ENCODE measurements at places on chromosomes 12 and 14.

DNA sequence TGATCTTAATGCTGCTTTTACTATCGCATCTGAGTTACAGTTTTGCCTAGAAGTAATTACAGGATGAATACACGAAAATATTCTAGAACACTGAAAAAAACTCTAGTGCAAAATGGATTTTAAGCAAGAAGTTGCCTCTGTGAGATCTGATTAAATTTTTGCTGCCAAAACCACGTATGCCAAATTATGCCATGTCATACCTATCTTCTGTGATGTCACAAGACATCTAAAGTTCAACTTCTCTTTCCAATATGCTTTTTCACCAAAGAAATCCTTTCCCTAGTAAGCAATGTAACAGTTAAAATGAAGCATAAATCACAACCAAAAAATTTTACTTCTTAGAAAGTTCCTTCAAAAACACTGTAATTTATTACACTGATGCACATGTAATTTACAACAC, 39.6 kb downstream of the HECTD4 start:
- DNase-seq, result no peak

DNA sequence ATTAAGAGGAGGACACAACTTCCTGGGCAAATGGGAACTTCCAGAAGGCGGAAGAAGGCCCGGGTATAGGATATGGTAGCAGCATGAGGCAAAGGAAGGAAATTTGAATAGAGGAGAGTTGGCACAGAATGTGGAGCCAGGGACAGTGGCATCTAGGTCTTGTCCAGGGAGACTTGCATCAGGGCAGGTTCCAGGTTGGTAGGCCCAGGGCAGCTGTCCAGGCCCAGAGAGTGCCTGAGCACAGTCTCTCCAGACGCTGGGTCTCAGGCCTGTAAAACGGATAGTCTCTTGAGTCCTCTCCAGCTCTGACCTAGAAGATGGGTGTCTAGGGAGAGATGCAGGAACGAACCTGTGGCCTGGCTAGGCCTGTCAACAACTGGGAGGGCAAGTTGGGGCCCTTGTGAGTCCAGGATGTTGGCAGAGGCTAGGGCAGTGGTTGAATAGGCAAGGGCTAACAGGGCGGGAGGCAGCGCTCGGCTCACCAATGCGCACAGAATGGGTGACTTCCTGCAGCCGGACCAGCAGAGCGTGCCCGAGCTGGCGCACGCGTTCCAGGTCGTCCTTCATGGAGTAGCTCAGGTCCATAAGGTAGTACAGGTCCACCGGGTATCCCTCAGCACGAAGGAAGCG, 9.9 kb downstream of the ITGB7 start:
- no peak for DNase-seq

- DNase-seq, result no peak
Observed at GRCh38 chr14:104467641-104468040, 111.9 kb upstream of the C14orf180 start.

- DNase-seq, result no peak
Observed at GRCh38 chr14:63326840-63327239, 8.1 kb upstream of the GPHB5 start.

DNA sequence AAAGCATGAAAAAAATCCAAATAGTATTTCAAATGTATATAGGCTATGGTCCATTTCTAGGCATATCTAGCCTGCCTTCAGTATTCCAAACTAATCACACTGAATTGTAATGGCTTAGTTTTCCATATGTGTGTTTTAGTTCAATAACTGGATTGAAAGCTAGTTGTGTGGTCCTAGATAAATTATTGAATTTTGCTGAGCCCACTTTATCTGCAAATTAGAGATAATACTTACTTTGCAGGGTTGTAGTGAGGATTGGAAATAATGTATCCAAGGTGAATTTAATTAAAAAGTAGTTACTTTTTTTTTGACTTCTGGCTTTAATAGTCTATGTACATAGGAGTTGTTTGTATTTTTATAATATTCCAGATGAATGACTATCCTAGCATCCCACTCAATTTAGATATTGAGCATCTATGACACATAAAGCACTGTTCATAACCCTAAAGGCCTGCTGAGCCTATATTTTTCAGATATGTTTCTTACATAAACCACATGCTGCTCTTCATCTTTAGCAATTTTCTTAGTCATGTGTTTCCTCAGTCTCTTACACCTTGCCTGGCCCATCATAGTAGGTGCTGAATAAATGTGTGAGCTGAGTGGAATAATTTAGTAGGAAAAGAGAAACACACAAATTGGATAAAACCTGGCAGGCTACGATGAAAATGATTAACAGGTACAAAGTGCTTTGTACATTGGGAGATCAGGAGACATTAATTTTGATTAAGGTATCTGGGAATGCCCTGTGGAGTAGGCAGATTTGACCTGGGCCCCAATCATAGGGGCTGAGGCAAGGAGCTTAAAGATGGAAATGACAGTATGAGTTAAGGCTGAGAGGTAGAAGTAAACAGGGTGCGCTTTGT, 1.1 kb upstream of the ATP23 start:
- no peak for DNase-seq

GRCh38 chr12:125069616-125070015, 4.4 kb downstream of the AACS start:
- DNase-seq, result no peak

- DNase-seq, result no peak
Observed at GRCh38 chr14:77342726-77343397, 22.0 kb downstream of the GSTZ1 start.

- DNase-seq, result no peak
Observed at GRCh38 chr12:93914281-93914680, 234.1 kb upstream of the PLXNC1 start.

- no peak for DNase-seq
Observed at GRCh38 chr14:94494085-94494484, 15.2 kb downstream of the SERPINA12 start.

Data from D341Med (cell line).